NCI-H1930 (cell line): ENCODE measurements at places on chromosomes 11 and 22.
A peak's percentile ranks its signal among the peaks of the same experiment; 100 is the strongest.

DNA sequence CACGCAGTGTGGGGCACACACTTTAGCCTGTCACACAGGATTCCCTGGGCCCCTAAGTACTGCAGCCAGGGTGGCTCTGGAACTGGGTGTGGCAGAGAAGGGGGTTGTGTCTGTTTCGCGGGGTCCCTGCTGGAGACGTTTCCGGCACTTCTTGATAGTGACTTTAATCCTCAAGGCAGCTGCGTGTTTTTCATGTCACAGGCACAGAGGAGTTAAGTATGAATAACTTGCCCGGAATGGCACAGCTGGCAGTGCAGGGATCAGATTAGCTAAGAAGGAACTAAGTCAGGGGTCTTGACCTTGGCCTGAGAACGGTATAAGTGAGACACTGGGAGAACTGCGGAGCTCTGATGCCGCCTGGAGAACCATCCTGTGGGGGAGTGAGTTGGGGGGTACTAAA, 7.5 kb upstream of the KRTAP5-7 start:
- DNase-seq, result no peak

DNA sequence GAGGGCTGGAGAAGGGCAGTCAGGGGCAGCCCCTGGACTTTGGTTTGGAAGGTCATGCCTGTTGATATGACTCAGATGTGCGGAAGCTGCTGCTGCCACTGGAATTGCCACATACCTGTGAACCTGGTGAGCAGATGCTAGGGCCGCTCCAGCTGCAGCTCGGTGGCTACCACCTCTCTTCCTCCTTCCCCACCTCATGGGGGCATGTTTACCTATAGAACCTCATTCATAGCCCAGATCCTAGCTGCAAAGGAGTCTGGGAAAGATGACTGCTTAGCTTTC, 17.5 kb upstream of the TSPAN18 start:
- DNase-seq, result no peak

GRCh38 chr11:94938095-94939055, 35.0 kb downstream of the CWC15 start:
- no peak for DNase-seq

GRCh38 chr11:1304380-1304779, 5.1 kb downstream of the TOLLIP start:
- DNase-seq, result no peak

DNA sequence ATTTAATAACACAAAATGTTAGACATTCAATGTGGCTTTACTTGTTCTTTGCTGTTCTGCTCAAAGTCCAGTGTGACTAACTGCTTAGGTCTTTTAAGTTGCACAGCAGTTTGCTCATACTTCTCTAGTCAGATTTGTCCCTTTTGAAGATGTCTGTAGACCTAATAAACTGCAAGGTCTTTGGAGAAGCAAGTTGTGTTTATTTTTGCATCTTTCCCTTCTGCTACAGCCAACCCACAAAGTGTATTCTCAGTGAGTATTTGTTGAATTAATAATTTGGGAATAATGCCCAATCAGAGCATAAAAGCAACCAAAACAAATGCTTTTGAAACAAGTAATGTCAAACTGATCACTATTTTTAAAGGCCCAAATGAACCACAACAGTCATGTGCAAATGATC, 312.5 kb downstream of the CADM1 start:
- DNase-seq, result no peak

GRCh38 chr11:2912498-2912897, 16.7 kb downstream of the PHLDA2 start:
- no peak for DNase-seq

- peak; percentile 51 for DNase-seq
Observed at GRCh38 chr11:127458561-127458960, 458.0 kb upstream of the KIRREL3 start.

DNA sequence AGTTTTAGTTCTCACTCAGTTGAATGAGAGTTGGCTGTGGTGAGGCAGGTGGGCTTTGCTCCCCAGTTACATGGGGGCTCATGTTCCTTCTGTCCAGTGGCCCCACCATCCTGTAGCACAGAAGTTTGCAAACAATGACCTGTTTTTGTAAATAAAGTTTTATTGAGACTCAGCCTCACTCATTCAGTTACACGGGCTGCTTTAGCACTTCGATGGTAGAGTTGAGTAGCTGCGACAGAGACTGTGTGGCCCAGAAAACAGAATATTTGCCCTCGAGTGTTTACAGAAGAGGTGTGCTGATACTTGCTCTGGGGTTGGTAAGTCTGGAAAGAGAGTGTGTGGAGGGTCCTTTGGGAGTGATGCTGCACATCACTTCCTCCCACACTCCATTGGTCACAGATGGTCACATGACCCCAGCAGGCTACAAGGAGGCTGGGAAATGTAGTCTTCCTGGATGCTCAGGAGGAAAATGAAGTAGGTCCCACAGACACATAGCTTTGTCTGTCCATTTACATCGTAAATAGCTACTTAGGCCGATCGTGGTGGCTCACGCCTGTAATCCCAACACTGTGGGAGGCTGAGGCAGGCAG, 34.6 kb downstream of the IFT27 start:
- DNase-seq, result peak; percentile 52

DNA sequence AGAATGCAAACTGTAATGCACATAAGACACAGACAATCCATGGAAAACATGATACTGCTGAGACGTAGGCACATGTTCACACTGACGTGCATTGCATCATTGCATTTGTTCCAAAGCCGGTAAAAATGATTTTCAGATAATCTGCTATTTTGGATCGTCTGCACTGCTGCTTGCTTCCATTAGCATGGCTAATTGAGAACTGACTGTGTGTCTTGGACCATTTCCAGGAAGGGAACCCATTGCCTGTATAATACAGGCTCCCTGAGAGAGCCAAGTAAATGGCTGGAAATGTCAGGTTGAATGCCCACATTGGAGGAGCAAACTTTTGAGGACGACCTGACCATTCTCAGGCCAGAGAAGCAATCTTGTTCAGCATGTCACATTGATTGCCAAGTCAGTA, 304.8 kb downstream of the ST3GAL4 start:
- DNase-seq, result no peak

- DNase-seq, result no peak
Observed at GRCh38 chr11:2093575-2094353, 45.4 kb downstream of the IGF2 start.

- DNase-seq, result no peak
Observed at GRCh38 chr22:39488563-39489083, 13.5 kb upstream of the MIEF1 start.

DNA sequence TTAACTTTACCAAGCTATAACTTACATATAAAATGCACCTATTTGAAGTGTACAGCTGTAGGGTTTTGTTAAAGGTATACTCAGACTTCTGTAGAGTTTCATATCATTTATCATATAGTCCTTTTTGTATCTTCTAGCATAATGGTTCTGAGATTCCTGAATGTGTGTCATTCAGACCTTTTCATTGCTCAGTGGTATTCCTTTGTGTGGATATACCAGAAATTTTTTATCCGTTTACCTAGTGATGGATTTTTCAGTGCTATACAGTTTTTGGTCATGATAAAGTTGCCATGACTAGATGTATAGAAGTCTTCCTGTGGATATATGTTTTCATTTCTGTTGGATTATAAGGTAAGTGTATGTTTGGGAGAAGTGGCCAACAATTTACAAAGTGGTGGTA, 6.3 kb upstream of the PITPNB start:
- DNase-seq, result no peak

DNA sequence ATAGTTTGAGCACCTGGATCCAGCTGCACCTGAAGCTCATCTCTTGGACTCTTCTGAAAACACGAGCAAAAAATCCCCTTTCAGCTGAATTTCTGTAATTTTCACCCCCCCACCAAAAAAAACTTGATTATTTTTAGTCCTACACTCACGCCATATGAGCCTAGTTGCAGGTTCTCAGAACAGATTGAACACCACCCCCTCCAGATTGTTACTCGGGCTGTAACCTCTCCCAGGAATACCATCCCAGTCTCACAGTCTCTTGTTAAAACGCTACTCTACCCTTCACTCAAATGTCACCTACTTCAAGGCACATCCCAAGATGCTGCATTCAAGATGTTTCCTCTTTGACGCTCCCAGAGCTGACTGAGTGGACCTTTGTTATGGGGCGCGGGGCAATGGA, 96.3 kb upstream of the PRDM11 start:
- no peak for DNase-seq

DNA sequence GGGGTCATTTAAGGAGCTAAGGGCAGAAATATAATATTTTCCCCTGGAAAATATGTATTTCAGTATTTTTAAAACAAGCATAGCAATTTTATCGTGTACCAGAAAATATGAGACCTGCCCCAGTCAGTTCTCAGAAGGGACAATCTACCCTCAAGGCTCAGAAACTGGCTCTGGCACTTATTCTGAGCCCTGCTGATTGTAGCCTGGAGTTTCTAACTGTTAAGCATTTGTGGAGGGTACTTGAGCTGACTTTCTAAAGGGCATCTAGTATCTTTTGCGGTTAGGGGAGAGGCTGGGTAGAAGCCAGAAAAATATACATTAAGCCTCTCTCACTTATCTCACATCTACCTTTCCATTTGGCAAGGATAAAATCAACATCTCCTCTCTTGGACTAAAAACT, 71.3 kb upstream of the FSHB start:
- DNase-seq, result no peak

DNA sequence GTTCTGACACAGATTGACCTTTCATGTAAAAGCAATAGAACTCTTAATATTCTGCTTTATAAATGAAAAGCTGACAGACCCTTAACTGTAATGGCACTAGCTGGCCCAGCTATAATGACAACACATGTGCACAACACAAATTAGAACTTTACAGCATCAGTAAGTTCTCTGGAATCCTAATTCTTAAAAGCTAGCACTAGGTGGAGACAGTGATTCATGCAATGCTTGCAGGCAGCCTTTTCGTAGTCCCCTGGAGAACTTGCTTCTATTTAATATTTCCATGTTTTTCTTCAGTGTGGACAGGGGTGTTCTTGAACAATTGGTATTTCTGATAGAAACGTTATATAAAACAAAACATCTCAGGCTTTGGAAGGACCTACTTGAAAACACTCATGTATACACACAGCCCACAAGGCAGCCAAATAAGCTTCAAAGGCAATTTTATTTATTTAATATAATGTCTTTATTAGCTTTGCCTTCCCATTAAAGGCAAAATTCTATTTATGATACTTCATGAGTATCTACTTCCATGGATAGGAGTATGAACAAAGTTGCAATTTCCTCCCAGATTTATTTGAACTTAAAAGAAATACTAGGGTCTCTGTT, 374.3 kb upstream of the MPPED2 start:
- peak; percentile 57 for DNase-seq

DNA sequence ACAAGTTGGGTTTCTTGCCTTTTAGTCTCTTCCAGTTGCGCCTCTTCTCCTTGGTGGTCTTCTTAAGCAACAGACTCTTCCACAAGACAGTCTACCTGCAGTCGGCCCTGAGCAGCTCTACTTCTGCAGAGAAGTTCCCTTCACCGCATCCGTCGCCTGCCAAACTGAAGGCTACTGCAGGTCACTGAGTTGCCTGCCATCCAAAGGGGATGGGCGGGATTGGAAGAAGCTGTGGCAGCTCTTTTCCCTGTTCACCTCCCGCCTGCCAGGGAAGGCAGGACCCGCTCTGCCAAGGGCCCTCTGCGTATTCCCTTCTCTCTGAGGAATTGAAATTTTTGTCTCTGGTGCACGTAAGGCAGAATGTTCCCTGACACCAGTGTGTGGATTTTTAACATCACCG, 9.2 kb upstream of the STT3A start:
- no peak for DNase-seq

DNA sequence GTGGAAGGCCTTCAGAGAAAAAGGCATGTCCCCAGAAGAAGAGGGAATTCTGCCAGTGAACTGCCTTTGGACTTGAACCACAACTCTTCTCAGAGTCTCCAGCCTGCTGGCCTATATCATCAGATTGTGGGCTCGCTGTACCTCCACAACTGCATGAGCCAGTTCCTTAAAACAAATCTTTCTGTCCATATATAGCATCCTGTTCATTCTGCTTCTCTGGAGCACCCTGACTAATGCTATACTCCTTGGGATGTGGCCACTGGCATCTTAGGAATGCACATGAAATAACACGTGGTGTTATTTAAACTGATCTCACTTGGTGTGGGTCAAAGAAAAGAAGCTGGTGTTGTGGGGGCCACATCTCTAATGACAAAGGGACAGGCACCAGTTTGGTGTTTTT, 58.3 kb upstream of the VSTM5 start:
- DNase-seq, result no peak

DNA sequence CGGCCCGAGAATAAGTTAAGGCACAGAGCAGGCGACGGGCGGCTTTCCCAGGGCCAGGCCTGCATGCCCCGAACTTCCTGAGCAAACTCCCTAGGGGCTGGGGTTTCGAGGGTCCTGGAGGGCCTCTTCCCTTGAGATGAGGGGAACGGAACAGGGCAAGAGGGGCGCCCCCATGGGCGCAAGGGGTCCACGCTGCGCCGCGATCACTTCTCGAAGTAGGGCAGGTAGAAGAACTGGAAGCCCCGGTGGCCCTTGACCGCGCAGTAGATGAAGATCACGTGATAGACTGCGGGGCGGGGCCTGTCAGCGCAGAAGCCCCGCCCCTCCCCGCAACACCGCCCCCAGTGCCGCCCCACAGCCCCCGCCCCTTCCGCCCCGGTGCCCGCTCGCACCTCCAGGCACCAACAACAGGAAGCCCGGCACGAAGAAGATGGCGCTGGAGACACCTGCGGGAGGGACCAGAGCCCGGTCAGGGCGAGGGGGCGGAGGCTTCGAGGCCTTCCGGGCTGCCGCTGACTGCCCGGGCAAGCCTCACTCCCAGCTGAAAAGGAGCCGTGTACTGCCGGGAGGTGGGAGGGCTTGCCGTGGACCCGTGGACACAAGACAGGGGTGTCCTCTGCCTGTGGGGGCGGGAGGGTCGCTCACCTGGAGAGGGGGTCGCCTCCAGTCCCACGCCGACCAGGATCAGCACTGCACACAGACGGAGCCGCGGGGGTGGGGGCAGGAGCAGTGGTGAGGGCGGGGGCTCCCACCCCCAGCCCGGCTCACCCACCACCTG, 4.5 kb downstream of the TMEM134 start:
- DNase-seq, result peak; percentile 83

- no peak for DNase-seq
Observed at GRCh38 chr22:40210818-40211217, 33.1 kb downstream of the TNRC6B start.

DNA sequence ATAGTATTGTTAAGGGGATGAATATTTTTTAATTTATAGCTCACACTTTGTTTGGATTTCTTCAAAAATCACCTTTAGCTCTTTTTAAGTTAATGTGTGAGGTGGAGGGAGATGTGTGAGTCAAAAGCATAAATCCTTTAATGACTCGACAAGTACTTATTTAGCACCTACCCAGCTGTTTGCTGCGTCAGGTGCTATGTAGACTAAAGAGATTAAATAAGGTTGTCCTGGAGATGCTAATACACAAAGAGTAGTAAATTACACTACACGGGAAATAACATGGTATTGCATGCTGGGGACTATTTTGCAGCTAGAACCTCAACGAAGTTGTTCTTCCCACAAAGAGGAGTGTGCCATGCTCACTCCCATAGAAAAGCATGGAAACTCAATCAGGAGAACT, 583.3 kb upstream of the TENM4 start:
- no peak for DNase-seq
